ENCODE measurements at places on chromosomes 7 and 10.

DNA sequence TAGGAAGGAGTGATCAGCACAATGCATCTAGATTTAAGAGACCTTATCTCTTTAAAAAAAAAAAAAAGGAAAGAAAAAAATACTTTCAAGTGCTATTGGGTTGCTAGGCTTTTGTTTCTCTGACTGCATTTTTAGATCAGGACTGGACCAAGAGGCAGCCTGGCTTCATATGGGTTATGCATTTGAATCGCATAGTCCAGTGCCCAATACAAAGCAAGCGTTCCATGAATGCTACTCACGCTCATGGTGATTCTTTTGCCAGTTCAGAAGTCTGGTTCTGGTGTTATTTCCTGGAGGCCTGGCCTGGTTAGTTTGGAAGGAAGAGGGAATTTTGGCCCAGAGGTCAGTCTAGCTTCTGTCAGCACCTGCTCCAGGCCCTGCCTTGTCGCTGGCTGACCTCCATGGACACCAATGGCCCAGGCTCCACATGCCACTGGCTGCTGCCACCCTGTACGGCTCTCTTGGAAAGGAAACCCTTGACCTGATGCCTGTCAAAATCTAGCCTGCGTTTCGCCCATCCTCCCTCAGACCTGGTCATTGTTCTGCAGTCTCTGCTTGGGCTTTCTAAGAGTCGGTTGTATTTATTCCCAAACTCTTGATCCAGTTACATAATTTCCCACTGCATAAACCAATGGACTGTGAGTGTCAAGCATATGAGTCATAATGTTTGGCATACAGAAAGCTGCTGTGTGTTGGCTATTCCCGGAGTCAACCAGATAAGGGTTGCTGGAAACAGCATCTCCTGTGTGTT, 74.3 kb upstream of the MKX start:
- no peak for DNase-seq
- H3K27ac ChIP-seq = no peak overlapping the region
- no peak overlapping the region for H3K4me3 ChIP-seq
- H3K4me1 ChIP-seq = no peaks in the 10 kb centered on the region
- H3K36me3 ChIP-seq = no peaks in the 10 kb centered on the region

- no peak for DNase-seq
- H3K4me3 ChIP-seq = no peak overlapping the region
- no peaks in the 10 kb centered on the region for H3K36me3 ChIP-seq
- H3K27ac ChIP-seq = no peak overlapping the region
- H3K27me3 ChIP-seq = no peaks in the 10 kb centered on the region
- H3K4me1 ChIP-seq = no peaks in the 10 kb centered on the region
These were observed 354.8 kb downstream of the ABCA13 start for GRCh38 chr7:48525736-48526732.

DNA sequence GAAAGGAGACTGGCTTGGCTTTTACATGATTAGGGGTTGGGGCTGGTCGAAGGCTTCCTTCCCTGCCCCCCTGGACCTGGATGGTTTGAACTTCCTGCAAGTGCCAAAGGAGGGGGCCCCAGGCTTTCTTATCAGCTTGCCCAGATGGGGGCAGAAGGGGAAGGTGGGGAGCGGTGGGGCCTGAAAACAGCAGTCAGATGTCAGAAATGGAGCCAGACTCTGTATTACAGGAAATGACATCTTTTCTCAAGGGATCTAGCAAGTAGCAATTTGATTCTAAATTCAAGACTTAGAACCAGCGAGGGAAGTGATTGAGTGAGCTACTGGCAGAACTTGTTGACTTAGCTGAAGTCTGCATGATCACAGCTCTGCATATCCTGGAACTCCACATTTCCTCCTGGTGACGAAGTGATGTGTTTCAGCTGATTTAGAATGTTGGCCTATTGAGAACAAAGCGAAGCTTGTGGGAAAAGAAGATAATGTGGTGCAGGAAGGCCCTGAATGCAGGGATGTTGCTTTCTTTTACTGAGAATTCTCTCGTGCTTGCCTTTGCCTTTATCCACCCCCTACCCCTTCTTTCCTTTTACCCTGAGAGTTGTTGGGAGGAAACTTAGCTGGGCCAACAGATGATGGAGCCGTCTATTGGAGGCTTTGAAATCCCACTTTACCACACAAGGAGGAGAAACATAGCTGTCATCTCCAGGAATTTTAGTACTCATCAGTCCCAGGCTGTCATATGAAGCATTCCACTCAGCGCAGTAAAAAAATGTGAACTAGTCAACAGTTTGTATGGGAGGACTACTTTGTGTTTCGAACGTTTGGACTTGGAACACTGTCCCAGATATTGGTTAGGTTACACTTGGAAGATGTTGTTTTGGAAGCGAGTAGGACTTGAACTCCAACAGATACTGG, 43.2 kb downstream of the CCNY start:
- peaks cover 4% of the 10 kb centered on the region for H3K4me1 ChIP-seq
- H3K4me3 ChIP-seq = no peak overlapping the region
- peak overlapping the region; percentile 70 for H3K27ac ChIP-seq
- no peaks in the 10 kb centered on the region for H3K36me3 ChIP-seq

DNA sequence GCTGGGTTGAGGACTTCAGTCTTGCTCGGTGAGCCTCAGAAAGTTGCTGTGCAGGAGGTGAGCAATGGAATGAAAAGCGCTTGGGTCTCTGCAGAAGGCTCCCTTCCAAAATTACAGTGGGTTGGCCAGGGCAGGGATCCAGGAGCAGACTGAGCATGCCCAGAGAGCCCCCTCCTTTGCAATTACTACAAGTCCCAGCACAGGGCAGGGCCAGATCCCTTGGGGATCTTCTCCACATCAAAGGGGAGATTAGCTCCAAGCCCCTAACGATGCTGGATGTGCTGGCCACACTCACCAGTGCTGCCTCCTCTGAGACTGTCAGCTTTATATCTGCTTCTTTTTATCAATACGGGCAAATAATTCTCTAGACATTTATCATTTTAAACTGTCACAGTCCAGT, 337.5 kb downstream of the RPS24 start:
- H3K27ac ChIP-seq = no peak overlapping the region
- DNase-seq = no peak
- no peak overlapping the region for H3K4me3 ChIP-seq
- peaks cover 45% of the 10 kb centered on the region for H3K4me1 ChIP-seq

DNA sequence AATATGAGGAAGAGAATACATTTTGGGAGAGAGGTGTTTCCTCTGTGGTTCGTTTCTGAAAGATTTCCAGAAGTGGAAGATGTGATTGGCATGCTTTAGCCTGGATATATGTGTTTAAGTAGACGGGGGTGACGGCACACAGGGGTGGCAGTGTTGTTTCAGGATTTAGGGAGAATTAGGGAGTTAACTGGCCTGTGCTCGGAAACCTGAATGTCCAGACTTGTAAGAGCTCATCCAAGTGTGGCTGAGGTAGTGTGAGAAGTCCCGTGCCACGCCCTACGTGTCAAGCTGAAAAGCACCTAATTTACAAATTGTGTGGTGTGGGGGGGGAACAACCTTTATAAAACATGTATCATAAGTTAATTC, 1.1 kb downstream of the RALA start:
- H3K36me3 ChIP-seq = no peaks in the 10 kb centered on the region
- peak overlapping the region; percentile 85 for H3K4me3 ChIP-seq
- peaks cover 6% of the 10 kb centered on the region for H3K4me1 ChIP-seq
- peak overlapping the region; percentile 2 for H3K27ac ChIP-seq

Data from spinal cord (tissue), 10 donors.